Cortex of kidney (tissue), 1 donor: ENCODE measurements at places on chromosomes 11 and 22.

- no peak for DNase-seq
Observed at GRCh38 chr11:64034411-64034811, 1.3 kb upstream of the FLRT1 start.

GRCh38 chr11:37280200-37280599 lies 682.2 kb upstream of the RAG2 start:
- no peak for DNase-seq

DNA sequence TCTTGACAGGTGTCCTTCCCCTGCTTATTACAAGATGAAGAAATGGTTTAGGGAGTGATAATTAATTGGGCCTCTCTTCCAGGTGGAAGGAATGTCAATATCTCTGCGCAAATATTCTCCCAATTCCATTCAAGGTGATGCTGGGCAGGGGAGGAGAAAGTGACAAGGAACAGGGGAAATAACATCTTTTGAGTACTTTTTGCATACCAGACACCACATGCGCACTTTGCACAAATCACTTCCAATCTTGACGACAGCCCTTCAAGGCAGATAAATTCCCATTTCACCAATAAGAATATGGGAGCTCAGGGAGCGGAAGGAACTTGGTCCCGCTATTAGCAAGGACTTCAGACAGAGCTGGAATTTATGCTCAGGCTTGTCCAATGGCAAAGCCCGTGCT lies 145.1 kb upstream of the TBCEL start:
- no peak for DNase-seq

DNA sequence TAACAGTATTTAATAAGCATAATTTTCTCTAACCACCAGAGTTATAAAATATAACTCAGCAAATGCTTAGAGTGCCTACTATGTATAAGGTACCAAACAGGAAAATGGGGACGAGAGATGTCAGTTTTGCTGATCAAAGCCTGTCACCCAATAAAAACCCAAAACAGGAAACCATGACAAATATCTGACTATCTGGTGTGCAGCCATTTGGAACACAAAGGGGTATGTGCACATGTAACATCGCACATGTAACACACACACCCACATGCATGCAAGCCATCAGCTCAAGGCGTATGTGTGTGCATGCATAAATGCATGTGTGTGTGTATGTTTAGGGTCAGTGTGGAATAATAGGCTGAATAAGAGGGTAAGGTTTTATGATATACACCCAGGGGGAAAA lies 64.2 kb downstream of the PRR5L start:
- DNase-seq: no peak

- no peak for DNase-seq
Observed at GRCh38 chr11:60459345-60459744, 3.7 kb downstream of the MS4A1 start.

- no peak for DNase-seq
Observed at GRCh38 chr11:60879971-60880588, 12.7 kb downstream of the ZP1 start.

DNA sequence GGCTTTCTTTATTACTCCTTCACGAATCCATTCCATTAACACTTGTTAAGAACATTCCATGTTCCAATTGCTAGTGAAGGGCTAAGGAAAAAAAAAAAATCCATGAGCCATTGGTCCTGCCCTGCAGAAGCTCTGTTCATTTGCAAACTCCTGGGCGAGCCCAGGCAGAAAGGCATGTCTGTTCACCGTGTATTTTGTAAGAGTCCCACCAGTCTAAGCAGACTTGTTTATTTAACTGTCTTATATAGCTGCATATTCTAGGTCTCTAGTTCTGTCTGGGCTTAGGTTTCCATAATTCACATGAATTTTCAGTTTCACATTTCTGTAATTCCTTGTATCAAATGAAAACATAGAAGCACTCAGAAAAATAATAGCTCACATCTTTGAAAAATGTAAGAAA lies 97.4 kb upstream of the POU2AF2 start:
- no peak for DNase-seq

DNA sequence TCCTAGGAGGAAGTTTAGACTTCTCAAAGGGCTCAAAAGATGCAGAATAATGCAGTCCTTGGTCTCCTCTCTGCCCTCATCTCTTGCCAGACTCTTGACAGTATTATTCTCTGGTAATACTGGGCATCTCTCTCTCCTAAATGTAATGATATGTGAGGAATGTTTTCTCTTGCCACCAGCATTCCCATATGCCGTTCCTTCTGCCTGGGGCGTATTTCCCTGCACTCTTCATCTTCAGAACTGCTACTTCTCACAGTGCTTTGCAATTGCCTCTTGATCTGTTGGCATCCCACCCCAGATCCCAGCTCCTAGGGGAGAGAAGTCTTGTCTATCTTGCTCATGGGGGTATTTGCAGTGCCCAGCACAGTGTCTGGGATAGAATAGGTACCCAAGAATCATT lies 107.4 kb downstream of the RASSF10 start:
- no peak for DNase-seq

DNA sequence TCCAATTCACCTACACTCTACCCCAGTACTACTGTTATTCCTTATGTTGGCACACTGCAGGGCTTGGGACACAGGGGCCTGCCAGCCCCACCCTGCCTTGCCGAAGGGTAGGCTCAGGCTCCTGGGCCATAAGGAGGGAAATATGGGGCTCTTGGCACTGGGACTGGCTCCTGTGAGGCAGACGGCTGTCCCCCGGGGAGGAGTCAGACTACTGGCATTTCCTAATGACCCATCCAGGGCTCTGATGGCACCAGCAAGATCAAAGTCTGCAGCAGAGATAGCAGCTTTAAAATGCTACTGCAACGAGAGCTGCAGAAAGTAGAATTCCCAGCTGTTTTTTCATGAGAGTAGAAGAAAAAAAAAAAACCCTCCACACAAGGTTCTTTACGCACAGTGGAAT lies 42.2 kb upstream of the CYP2D6 start:
- DNase-seq: no peak

- no peak for DNase-seq
Observed at GRCh38 chr11:128022007-128022368, 565.4 kb downstream of the ETS1 start.

DNA sequence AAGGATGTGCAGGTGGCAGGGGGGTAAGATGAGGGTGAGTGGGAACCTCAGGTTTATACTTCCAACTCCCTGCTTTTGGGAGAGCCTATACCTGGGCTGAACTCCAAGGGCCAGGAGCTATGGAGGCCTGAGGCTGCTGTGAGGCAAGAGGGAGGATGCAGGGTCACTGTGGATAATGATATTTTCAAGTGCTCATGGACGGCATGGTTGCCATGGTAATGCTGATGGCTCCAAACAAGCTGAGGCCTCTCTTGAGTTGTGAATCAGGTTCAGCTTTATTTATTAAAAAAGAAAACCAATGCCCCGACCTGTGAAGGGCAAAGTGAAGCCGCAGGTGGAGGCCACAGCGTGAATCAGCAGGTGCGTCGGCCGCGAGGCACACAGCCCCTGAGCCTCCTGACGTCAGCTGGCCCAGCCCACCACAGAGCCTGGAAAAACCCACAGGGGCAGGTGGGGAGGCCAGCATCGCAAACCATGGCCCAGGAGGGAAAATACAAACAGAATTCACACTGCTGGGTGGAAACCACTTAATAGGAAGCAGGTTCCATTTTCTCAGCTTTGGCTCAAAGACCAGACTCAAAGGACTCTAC lies 17.4 kb upstream of the CREB3L1 start:
- no peak for DNase-seq

- DNase-seq: no peak
Observed at GRCh38 chr11:66745356-66746235, 16.6 kb upstream of the SPTBN2 start.

DNA sequence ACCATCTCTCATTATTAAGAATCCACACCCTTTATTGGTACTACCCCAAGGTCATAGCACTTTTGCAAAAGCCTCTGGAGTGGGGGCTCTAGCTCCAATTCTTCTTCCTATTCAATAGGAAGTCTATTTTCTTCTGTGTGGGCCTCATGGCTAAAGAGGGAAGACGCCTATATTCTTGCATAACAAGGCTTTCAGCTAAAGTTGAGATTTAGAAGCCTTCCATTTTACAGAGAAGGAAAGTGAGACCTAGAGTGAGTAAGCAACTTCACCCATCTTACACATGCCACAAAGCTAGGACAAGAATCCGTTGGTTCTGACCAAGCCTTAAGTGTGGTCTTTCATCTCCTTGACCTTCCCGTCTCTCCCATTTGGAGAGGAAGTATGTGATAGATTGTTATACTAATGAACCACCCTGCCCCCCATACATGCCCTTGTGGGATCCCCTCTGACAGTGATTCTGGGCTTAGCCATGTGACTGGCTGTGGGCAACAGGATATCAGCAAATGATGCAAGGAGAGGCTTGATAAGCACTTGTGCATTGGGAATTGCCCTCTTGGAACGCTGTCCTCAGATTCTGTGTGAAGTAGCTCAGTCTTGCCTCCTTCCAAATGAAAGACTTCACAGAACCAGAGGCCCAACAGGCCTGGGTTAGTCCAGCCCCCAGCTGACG lies 12.3 kb downstream of the BACE1 start:
- DNase-seq: no peak

DNA sequence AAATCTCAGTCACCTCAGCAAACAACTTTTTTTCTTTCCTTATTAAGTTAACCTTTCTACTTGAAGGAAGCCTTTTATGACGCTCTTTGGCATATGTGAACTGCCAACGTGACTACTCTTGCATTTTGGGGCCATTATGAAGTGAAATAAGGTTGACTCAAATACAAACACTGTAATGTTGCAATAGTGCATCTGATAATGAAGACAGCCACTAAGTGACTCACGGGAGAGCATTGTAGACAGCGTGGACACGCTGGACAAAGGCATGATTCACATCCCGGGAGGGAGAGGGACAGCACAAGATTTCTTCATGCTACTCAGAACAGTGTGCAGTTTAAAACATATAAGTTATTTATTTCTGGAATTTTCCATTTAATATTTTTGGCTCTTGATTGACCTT lies 560.8 kb downstream of the ETS1 start:
- DNase-seq: no peak

DNA sequence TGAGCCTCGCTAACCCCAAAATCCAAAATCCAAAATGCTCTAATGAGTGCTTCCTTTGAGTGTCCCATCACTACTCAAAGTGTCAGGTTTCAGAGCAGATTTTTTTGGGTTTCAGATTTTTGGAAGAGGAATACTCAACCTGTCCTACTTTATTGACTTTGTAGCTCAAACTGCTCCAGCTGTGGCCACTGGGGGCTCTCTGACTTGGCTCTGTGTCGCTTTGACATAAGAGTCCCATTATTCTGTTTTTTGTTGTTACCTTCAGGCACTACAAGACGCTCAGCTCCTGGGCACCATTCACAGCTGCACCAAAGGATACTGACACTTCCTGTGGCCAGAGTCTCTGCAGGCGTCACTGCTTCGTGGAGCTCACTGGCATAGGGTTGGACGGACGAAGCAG lies 41.1 kb downstream of the PHF21B start:
- no peak for DNase-seq

DNA sequence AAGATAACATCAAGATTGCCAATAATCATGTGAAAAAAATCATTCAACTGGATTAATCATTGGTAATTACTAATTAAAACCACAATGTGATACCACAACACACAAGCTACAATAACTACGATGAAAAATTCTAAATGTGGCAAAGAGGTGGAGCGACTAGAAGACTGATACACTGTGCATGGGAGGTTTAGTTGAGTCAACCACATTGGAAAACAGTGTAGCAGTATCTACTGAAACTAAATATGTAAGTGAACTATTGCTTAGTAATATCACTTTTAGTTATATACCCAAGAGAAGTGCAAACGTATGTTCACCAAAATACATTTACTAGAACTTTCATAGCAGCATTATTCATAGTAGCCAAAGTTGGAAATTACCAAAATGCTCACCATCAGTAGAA lies 359.9 kb downstream of the ETS1 start:
- DNase-seq: no peak

DNA sequence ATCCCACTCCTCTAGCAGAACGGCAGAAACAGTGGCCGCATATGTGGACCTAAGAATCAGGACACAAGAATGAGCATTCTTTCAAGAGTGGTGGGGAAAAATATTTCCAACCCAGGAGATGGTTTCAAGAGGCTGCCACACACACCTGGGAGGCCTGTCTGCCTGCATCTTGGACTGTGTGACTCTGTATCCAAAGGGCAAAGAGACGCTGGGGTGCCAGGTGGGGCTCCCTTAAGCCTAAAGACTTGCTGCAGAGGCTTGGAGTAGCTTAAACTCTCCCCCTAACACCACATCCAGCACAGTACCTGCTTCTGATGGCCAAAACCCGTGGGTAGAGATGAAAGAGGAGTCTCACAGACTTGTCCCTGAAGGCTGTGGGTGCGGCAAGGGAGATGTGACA lies 3.5 kb downstream of the CXCR5 start:
- DNase-seq: no peak

DNA sequence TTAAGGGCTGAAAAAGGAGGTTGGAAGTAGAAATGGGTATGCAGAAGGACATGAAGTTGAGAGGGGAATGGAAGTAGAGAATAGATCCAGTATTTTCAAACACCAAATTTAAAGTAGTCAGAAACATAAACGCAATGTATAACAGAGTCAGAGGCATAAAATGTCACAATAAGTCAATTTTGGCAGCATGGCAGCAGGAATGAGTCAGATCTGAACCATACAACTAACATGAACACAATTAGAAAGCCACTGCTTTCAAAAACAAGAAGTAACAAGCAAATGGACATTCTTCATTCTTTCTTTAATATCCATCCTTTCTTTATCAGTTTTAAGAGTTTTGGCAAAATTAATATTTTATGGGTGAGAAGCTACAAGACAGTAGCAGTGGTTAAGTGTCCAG lies 2.5 kb downstream of the CHORDC1 start:
- DNase-seq: no peak

GRCh38 chr11:58784995-58785394 lies 53.3 kb upstream of the GLYAT start:
- DNase-seq: no peak
